ENCODE measurements at places on chromosomes 13 and 19.

GRCh38 chr19:51342631-51343569 lies 961 bp upstream of the VSIG10L start:
- no peak for DNase-seq

- DNase-seq = no peak
Measured at GRCh38 chr13:101555610-101556009, 103.1 kb downstream of the ITGBL1 start.

DNA sequence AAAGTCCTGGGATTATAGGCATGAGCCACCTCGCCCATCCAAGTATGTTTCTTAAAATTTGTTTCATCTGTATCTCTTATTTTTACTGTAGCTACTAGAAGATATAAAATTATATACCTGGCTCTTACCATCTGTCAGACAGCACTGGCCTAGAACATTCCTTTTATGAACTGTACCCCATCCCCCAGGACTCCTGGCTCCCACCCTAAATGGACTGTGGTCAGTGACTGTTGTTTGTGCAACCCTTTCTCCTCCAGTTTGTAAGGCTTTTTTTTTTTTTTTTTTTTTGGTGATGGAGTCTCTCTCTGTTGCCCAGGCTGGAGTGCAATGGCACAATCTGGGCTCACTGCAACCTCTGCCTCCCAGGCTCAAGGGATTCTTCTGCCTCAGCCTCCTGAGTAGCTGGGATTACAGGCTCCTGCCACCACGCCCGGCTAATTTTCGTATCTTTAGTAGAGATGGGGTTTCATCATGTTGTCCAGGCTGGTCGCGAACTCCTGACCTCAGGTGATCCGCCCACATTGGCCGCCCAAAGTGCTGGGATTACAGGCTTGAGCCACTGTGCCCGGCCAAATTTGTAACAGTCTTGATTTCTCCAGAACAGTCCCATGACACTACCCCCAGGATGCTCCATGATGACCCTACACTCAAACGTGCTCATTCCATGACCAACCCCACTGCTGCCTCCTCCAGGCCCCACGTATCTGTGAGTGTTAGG lies 2.5 kb downstream of the NDUFA3 start:
- no peak for DNase-seq

GRCh38 chr19:49391581-49392399 lies 3.7 kb downstream of the KASH5 start:
- peak; percentile 16 for DNase-seq
